A549 treated with dexamethasone at 1 μM for 4 hours (cell line): ENCODE measurements at places on chromosomes 7 and 10. TPM values are rescaled to one million over a fixed set of nuclear protein-coding genes. Genes with fewer than 3 reads are reported as not detected.

The SORCS1 gene
- not detected in 5 replicates for total RNA-seq

The ELAPOR2 gene
- 0.01 to 0.15 TPM (median 0.12 TPM) in 5 replicates for total RNA-seq

The SPDYE6 gene
- total RNA-seq, result not detected in 5 replicates

The TEX47 gene
- not detected in 5 replicates for total RNA-seq

The PTPRE gene
- total RNA-seq, result 3.4 to 6.2 TPM (median 5.4 TPM) in 5 replicates

The MKI67 gene
- 59.9 to 84.8 TPM (median 80.7 TPM) in 5 replicates for total RNA-seq
